ENCODE measurements at places on chromosomes 3 and 15. TPM values are rescaled to one million over a fixed set of nuclear protein-coding genes. Genes with fewer than 3 reads are reported as not detected.

Gene MOBP
- total RNA-seq, result under 0.01 TPM

Gene GYG1
- total RNA-seq, result 50.3 TPM

Gene FRMD5
- 7.0 TPM for total RNA-seq

Gene MUC20
- total RNA-seq, result 0.50 TPM

Gene GP9
- total RNA-seq, result not detected

Gene MTFMT
- 29.1 TPM for total RNA-seq

Gene SLC28A2
- total RNA-seq, result not detected

Gene GOLGA6L7
- total RNA-seq, result not detected

Gene CHRD
- 2.6 TPM for total RNA-seq

Gene GP5
- 0.17 TPM for total RNA-seq

Gene IQCF5
- not detected for total RNA-seq

Gene WDR72
- not detected for total RNA-seq

Gene SNX4
- 48.1 TPM for total RNA-seq

Gene CD80
- 0.33 TPM for total RNA-seq

Gene GABRB3
- 1.8 TPM for total RNA-seq

Gene CAPN3
- 2.8 TPM for total RNA-seq

Gene VGLL3
- total RNA-seq, result 25.7 TPM

Gene IDH2
- total RNA-seq, result 48.8 TPM

Gene TRIM69
- 28.2 TPM for total RNA-seq

Gene EIF2A
- total RNA-seq, result 278 TPM

Gene SLC26A6
- total RNA-seq, result 16.9 TPM

All from smooth muscle cell of trachea (primary cell).